ENCODE measurements at places on chromosomes 2 and 18.

DNA sequence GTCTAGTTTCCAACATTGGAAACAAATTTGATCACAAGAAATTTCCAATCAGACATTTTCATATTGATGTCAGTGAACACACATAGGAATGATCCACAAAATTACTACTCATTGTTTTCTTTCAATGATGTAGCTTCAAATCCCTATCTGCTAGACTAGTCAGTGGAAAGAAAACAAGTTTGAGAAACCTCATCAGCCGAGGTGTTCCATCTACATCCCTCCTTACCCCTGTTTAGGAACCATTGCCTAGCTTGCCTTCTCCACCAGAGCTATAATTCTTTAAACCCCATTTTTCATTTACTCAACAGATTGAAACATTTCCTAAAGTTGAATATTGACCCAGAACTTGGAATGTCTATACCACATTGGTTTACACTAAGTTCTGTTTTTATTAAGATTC lies 45.3 kb downstream of the HNMT start:
- DNase-seq: no peak

GRCh38 chr18:52572036-52573000 lies 232.3 kb downstream of the DCC start:
- DNase-seq: no peak

DNA sequence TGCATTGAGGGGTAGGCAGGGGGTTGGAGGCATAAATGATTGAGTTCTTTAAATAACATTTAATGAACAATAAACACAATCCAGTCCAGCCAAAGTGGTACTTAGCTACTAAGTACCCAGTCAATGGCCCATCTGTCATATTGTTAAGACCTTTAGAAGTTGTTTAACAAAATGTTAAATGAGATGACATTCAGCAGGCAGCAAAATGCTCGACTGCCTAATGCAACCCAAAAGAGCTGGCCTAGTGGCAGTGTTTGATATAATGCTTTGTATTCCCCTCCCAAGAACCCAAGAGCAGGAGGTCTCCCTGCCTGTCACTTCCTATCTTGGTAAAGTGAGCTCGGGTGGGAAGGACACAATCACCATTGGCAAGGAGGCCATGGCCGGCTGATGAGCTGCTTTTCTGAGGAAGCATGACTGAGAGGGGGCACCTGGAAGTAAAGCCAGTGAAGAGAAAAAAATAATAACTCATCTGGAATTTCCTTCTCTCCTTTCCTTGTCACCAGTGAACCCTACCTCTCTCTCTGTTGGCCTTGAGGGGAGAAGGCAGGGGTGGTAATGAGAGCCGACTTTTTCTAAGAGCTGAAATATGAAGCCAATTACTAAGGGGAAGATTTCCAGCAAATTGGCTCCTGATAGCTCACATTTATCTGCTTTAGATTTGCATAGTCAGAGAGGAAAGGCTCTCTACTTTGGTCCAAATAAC lies 140.6 kb downstream of the C1D start:
- DNase-seq: no peak

DNA sequence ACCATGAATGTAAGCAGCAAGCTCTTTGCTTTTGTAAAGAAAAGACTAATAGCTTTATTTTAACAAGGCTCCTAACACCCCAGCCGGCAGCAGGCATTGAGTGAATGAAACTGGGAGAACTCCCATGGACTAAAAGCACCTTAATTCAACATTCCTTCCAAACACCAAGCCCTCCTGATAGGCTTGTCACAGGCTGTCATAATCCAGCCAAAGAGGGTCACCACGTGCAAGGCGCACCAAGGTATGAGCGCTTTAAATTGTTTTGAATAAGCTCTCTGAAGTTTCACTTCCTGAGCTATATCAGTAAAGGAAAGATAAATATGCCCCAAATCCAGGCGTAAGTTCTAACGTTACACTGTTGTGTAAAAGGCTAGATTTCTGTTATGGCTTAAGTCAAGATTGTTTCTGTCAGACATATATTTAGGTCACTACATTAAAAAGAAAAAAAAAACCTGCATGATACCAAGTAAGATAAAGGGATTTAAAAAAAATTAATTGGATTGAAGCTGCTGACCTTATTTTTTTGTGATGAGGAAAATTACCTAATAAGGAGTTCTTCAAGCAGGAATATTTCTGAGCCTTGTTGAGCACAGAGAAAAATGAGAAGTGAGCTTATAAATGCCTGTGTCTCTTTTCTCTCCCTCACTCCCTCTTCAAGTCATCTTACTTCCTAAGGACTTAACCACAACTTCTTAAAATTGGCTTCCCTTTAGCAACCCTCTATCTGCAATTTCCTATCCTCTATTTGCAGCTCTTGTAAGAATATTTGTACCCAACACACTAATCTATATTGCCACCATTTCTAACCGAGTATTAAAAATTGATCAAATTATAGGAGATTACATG lies 136.1 kb upstream of the NRP2 start:
- no peak for DNase-seq
